ENCODE measurements at places on chromosomes 3 and 15.

- no peak for DNase-seq
These were observed 80.9 kb downstream of the RAP2B start for GRCh38 chr3:153242896-153243295.

GRCh38 chr3:62356356-62356755 is 17.0 kb downstream of the FEZF2 start:
- DNase-seq: no peak

GRCh38 chr15:42553554-42553953 is 4.9 kb downstream of the HAUS2 start:
- no peak for DNase-seq

GRCh38 chr3:65861718-65862117 is 177.0 kb downstream of the MAGI1 start:
- DNase-seq: no peak

GRCh38 chr3:61560517-61561373 is 626 bp upstream of the PTPRG start:
- DNase-seq: peak; percentile 81

- no peak for DNase-seq
These were observed 31.4 kb downstream of the GOLGA8S start for GRCh38 chr15:23385886-23386430.

DNA sequence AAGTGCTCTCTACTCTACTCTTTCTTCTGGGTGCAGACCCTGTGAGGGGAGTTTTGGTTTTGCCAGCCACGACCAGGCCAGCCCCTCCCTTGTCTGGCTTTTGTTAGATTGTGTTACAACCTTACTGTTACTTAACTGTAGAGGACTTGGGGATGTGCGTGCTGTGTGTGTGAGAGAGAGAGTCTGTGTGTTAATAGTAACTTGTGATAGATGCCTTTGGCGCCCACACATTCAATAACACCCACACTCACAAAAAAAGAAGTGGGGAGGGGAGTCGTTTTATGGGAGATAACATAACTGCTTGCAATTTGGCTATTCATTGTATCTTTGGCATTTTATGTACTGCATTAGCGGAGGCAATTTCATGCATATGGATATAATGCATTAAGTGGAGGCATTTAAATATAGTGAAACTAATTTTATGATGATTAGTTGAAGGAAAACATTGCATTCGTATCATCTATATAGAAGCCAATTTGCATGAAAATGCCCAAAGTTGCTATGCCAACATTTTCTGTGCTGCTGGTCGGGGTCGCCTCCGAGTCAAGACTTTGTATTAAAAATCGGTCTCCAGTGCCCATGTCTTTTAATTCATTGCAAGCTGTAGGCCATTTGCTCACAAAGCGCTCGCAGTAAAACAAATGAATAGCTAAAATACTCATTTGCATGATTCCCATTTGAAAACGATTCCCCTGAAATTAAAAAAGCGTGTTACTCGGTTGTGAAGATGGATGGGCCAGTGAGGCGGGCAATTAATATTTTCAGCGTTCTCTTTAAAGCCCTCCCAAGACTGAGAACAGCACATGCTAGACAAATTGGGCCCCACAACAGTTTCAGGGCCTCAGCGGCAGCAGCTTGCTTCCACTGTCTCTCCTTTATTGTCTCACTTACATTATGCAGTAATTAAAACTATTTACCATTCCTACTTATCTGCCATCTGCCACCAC is 158.5 kb upstream of the SMAD3 start:
- DNase-seq: no peak

- DNase-seq: no peak
These were observed 67.2 kb upstream of the GCSAM start for GRCh38 chr3:112200317-112200666.

DNA sequence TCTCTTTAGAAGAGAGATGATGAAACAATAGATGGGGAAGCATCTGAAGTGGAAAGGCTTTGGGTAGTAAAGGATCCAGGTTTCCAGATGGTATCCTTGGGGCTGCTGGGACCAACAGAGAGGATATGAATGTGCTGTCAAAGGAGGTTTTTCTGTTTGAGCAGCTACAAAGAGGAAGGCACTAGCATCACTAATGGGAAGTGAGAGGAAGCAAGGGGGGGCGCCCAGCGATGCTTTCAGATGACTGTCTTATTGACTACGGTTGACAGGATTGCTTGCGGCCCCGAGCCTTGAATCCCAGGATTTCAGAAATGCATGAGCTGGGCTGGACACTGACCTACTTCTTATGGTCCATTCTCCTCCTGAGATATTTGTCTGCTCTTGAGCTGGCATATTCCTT is 103.8 kb upstream of the GALNT15 start:
- DNase-seq: no peak

- DNase-seq: peak; percentile 59
These were observed 17.0 kb upstream of the AVEN start for GRCh38 chr15:34055868-34056595.

DNA sequence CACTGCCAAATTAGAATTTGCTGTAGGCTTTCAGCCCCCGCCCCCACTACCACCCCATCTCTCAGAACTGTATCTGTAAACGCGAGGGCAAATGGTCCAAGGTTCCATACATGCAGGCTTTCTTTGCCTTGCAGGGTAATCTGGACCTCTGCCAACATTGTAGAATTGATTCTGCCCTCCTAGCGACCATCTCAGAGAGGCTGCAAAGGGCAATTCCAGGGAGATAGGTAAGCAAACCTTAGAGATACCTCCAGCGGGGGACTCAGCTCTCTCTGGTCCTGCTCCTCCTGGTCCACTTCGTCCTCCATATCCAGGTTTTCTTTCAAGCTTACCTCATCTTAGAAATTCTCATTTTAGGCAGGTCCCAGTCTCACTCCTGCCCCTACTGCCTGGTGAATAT is 64.4 kb downstream of the SLMAP start:
- no peak for DNase-seq

DNA sequence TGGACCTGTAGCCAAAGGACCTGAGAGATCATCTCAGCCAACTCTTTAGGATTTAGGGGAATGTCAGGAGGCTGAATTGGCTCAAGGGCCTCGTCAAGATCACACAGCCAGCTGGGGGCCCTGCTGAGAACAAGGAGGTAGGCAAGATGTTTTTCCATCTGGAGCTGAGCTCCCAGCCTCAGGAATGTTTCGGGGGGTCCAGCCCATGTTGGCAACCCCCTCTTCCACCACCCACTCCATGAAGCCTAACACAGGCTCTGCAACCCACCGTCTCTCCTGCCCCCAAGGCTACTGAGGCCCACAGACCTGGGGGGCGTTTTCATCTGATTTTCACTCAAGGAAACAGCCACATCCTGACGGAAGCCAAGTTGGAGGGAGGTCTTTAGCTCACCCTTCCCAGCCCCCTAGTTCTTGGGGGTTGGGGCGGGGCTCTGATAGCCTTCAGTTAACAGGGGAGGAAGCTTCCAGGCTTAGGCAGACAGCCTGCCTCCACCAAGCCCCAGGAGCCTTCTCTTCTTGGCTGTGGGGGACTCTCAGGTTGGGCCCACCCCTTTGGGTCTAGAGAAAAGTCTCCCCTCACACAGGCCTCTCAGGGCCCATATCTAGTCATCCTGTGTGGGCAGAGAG is 48.8 kb downstream of the EPHB3 start:
- DNase-seq: no peak

GRCh38 chr3:98817547-98818041 is 54.5 kb downstream of the ST3GAL6 start:
- peak; percentile 36 for DNase-seq

All from AG08396 (cell line).